Hypothalamus (tissue), 51 donors: ENCODE measurements at places on chromosomes 3 and 15.

GRCh38 chr3:4754180-4755086 is 224.8 kb upstream of the BHLHE40 start:
- no peak for DNase-seq

GRCh38 chr15:42036112-42036905 is 15.5 kb upstream of the PLA2G4E start:
- DNase-seq: no peak

- no peak for DNase-seq
Observed at GRCh38 chr3:177351206-177351605, 153.9 kb upstream of the TBL1XR1 start.

GRCh38 chr15:99385005-99385669 is 133.9 kb downstream of the LRRC28 start:
- no peak for DNase-seq

- no peak for DNase-seq
Observed at GRCh38 chr3:138943724-138944653, 2.9 kb downstream of the FOXL2 start.

- no peak for DNase-seq
Observed at GRCh38 chr15:80586161-80586560, 108.9 kb upstream of the ABHD17C start.

- no peak for DNase-seq
Observed at GRCh38 chr3:184480831-184481230, 80.8 kb upstream of the EPHB3 start.

GRCh38 chr15:74873756-74874424 is 725 bp upstream of the SCAMP2 start:
- no peak for DNase-seq

- no peak for DNase-seq
Observed at GRCh38 chr3:182807061-182807460, 13.8 kb downstream of the ATP11B start.

DNA sequence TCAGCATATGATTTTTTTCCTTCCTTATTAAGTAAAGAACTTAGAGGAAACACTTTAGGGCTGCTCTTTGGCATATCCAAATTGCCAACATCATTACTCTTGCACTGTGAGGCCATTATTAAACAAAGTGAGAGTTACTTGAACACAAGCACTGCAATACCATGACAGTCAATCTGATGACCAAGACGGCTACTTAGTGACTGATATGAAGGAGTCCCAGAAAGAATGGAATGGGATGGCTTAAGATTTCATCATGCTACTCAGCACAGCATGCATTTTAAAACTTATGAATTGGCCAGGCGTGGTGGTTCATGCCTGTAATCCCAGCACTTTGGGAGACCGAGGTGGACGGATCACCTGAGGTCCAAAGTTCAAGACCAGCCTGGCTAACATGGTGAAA is 55.2 kb downstream of the FAM98B start:
- DNase-seq: no peak

GRCh38 chr3:45688194-45688881 is 858 bp upstream of the SACM1L start:
- no peak for DNase-seq

GRCh38 chr15:27065151-27065550 is 94.2 kb downstream of the GABRG3 start:
- DNase-seq: no peak

DNA sequence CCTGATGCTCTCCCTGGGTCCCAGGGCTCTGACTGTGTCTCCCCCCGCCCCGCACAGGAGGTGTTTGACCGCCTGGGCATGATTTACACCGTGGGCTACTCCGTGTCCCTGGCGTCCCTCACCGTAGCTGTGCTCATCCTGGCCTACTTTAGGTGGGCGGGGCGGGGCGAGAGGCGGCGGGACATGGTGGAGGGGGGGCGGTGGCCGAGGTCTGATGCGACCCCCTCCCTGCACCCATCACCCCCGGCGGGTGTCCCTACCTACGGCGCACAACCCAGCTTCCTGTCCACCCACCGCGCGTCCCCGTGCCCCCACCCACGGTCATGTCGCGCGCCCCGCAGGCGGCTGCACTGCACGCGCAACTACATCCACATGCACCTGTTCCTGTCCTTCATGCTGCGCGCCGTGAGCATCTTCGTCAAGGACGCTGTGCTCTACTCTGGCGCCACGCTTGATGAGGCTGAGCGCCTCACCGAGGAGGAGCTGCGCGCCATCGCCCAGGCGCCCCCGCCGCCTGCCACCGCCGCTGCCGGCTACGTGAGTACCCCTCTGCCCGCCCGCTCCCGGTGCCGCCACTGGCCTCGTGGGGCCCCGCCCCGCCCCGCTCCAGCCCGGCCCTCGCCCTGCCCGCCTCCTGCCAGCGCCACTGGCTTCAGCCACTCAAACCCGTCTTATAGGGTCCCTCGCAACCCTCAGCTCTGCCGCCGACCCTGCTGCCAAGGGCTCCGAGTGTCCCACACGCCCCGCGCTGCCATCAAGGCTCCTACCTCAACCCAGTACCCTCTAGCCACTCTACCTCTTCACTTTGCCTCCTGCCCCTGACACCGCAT is 21.0 kb downstream of the PTH1R start:
- DNase-seq: no peak

DNA sequence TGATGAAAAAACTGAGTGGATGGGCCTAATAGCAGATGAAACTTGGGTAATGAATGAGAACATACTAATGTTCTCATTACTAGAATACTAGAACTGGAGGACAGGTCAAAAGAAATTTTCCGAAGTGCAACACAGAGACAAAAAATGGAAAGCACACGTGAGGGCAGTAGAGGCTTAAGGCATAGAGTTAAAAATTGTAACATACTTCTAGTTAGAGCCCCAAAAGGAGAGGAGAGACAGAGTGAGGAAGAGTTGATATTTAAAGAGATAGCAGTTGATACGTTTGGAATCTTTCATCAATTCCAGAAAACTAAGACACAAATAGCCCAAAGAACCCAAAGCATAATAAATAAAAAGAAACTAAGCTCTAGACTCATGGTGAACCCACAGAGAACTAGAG is 327.9 kb downstream of the SQOR start:
- no peak for DNase-seq

- no peak for DNase-seq
Observed at GRCh38 chr3:4029135-4029534, 229.9 kb downstream of the LRRN1 start.

- no peak for DNase-seq
Observed at GRCh38 chr3:192887701-192888100, 30.0 kb downstream of the MB21D2 start.
